ENCODE measurements at places on chromosomes 3 and 15.

GRCh38 chr3:42647821-42648459 lies 5.6 kb upstream of the ZBTB47 start:
- DNase-seq, result no peak

- no peak for DNase-seq
These were observed 11.8 kb downstream of the INSYN1 start for GRCh38 chr15:73741321-73741836.

DNA sequence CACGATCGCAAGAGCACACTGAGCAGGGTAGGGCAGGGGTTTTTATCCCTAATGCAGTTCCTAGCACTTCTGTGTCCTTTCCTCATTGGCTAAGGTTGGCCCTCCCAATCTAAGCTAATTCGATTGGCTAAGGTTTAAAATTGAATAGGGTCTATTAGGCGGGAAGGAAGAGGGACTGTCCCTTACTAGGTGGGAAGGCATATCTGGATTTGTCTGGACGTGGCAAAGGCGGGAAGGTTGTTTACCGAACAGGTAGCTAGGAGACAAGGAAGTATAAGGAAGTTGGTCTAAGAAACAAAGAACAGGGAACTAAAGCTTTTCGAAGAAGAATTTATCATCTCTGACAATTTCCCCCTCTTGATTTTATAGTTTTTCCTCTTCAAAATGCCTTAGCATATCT lies 24.8 kb upstream of the ATG7 start:
- DNase-seq, result no peak

GRCh38 chr3:174891524-174892203 lies 32.5 kb downstream of the NAALADL2 start:
- no peak for DNase-seq

DNA sequence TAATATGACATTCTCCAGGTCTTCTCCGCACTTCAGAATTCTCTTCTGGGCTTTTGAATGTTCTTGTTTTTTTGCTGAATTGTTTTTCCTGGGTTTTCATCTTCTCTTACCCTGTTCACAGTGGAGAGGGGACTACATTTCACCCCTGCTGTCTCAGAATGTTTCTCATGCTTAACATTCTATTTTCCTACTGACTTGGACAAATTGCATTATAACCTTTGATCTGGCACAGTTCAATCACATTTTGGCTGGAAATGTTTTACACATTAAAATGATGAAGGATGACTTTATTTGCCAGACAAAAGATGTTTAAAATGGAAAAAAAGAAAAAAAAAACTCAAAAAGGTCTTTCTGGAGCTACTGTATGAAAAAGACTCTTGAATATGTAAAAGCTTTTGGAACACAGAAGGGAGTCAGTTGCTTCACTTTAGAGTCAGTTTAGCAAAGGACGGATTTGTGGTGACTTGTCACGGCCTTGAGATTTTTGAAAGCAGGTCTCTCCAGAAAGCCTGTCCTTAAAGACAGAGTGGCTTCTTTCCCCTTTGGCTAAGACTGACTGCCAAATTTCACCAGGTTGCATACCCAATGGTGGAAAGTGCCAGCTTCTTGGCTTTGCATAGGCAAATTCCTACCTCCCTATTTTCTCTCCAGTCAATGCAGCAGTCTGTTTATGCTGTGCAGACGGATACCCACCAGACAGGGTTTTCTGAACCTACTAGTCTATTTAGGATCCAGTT lies 401.0 kb upstream of the TBL1XR1 start:
- DNase-seq, result no peak

GRCh38 chr15:78304216-78305066 lies 5.0 kb upstream of the SKIC8 start:
- DNase-seq, result no peak

GRCh38 chr3:159346271-159346903 lies 544.5 kb downstream of the MFSD1 start:
- no peak for DNase-seq

DNA sequence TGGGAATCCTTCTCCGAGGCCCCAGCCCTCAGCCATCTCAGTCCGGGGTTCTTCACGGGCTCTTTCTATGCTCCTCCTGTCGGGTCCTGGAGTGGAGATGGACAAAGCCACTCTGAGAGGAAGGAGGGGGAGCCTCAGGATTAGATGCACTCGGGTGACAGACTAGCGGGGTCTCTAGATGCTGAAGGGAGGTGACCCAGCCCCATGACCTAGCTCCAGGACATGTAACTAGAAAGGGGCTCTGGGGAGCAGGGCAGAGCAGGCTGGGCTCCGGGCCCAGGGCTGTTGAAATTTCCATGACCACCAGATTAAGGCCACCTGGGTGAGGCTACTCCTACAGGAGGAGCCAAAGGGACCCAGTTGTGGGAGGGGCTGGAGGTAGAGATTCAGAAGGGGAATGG lies 14.8 kb upstream of the SKIC8 start:
- no peak for DNase-seq

DNA sequence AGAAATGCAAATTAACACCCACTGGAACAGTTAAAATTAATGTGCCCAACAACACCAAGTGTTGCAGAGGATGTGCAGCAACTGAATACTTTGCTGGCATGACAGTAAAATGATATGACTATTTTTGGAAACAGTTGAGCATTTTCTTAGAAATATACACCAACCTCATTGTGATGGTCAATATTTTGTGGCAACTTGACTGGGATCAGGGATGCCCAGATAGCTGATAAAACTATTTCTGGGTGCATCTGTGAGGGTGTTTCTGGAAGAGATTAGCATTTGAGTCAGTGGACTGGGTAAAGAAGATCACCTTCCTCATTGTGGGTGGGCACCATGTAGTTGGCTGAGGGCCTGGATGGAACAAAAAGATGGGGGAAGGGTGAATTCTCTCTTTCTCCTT lies 57.9 kb downstream of the RPLP1 start:
- peak; percentile 67 for DNase-seq

GRCh38 chr3:77052733-77053670 lies 13.1 kb downstream of the ROBO2 start:
- DNase-seq, result no peak

DNA sequence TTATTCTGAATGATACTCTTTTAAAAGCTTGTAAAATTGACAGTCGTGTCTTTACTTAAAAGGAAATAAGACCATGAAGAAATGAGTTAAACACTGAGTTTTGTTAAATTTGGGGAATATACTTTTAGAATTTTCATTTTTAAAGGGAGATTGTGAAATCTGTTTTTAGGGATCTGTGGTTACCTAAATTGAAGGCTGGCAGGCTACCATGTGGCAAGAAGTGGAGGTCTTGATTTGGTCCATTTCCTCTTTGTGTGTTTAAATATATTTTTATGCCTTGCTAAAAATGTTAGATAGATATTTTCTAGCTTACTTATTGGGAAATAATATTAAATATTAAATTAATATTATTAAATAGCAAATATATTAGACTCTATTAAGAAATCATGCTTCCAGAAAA lies 36.6 kb upstream of the SLC22A13 start:
- DNase-seq, result no peak

DNA sequence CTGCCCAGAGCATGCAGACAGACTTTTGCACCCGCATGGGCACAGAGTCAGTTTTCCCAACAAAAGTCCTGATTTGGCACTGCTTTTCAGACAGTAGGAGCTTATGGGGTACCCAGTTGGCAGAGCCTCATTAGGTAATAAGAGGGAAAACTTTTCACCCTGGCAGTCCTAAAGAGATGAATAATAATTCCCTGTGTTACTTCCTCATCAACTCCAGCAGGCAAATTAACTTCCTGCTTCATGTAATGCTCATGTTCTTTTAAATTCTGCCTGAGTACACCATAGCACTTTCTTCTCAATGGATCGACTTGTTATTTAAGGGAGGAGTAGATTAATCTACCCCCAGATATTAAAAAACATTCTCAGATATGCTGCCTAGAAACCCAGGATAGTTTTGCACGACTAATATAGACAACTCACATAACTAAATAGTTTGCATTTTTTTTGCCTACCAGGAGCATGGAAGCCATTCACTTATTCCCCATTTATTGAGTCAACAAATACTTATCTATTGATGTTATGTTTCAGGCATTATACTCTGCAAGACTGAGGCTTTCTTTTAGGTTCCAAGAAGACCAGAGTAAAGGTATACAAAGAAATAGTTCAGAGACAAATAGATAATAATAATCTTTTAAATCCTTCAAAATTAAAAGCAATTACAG lies 214.5 kb downstream of the KCNMB2 start:
- DNase-seq, result no peak

GRCh38 chr3:124206225-124207055 lies 214.5 kb upstream of the ROPN1 start:
- DNase-seq, result no peak

DNA sequence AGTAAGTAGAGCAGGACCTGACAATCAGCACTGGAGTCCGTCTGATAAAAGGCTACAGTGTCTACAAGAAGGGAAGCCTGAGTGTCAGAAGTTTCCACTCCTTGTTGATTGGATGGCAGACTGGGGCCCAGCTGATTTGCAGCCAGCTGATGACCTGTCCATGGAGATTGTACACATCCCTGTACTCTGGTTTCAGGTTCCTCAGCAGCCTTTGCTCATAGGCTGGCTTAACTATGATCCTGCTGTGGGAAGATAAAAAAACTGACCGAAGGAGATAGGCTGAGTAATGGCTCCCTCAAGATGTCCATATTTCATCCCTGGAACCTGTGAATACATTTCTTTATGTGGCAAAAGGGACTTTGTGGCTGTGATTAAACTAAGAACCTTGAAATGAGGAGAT lies 11.7 kb upstream of the LACTB start:
- DNase-seq, result peak; percentile 78

DNA sequence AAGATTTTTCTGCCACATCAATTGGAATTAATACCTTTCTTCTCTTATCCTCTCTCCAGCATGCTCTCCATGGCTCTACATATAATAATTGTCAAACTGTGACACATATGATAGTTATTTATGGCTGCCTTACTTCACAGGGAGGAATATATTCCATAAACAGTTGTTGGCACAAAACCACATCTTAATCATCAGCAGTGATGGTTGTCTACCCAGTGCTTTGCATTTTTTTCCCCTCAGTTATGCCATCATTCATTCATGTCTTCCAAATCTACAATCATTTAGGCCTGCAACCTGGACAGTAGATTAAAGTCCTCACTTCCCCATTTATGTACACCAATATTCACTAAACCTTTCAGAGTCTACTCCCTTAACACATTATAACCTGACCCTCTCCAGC lies 107.7 kb downstream of the THRB start:
- no peak for DNase-seq

DNA sequence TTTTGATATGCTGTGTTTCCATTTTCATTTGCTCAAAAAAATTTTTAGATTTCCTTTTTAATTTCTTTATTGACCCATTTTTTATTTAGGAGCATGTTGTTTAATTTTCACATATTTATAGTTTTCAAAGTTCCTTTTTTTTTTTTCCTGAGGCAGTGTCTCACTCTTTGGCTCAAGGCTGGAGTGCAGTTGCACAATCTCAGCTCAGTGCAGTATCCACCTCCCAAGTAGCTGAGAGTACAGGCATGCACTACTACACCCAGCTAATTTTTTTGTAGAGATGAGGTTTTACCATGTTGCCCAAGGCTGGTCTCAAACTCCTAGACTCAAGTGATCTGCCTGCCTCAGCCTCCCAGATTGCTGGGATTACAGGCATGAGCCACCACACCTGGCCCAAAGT lies 36.2 kb downstream of the PFN2 start:
- DNase-seq, result no peak

GRCh38 chr3:183353421-183353820 lies 75.0 kb downstream of the MCF2L2 start:
- DNase-seq, result peak; percentile 32

GRCh38 chr15:82952158-82953081 lies at the start of gene HOMER2:
Gene HOMER2 (minus strand): TSS chr15:82952720. CDS start chr15:82952535, 185 bp downstream.
- DNase-seq, result peak; percentile 48

DNA sequence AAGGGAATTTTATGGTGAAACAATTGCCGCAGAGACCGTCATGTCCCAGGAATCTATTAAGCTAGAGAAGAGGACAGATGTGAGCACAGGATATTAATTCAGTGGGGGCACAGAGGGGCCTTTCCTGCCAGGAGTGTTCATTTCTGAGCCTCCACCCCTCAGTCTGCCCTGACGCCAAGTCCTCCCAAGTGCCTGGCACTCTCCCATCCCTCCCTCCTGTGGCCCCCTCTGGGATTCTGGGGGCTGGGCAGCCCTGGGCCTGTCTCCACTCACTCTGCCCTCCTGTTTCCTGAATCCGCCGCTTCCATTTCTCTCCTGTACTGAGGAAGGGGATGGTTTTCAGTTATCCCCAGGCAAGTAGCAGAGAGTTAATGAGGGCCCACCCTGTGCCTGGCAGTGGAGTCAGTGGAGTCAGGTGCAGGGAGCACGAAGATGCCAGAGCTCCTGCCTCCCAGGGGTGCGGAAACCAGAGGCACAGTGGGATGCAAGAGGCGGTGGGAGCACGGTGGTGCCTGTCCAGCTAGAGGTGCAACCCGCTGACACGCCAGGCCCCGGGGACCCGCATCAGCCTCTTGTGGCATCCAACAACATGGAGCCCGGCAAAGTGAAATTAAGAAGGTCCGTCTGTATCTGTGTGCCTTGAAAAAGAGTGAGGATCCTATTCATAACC lies 212.5 kb downstream of the XXYLT1 start:
- no peak for DNase-seq

- no peak for DNase-seq
These were observed 97.2 kb upstream of the TMCO5A start for GRCh38 chr15:37837276-37837675.
